NCI-H69 (cell line): ENCODE measurements at places on chromosomes 6 and 20.

- no peak for DNase-seq
Observed at GRCh38 chr6:117387454-117387974, 38.2 kb downstream of the ROS1 start.

- DNase-seq: no peak
Observed at GRCh38 chr6:111461860-111462259, 21.2 kb downstream of the REV3L start.

DNA sequence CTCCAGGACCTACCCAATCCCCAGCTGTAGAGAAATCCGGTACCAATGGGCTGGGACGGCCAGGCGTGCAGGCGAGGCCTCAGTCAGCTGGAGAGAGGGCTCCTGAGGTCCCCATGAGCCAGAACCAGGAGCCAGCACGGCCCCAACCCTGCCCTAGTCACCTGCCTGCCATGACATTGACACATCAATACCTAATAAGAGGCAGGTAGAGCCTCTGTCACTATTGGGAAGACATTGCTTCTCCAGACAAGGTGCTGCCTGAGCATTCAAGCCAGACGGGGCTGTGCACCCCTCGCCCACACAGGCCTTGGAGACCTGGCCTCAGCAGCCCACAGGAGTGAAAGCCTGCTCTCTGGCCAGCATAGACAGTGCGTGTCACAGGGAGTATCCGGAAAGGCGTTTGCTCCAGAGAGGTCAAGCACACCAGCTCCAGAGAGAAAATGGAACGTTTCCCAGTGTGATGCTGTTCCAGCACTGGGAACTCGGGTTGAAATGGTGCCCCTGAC lies 3.5 kb downstream of the DLL1 start:
- DNase-seq: no peak

- peak; percentile 35 for DNase-seq
Observed at GRCh38 chr6:912871-913835, 220.2 kb upstream of the EXOC2 start.

- DNase-seq: no peak
Observed at GRCh38 chr20:37917461-37917860, 14.5 kb downstream of the VSTM2L start.

GRCh38 chr20:34093895-34094294 lies 18.1 kb downstream of the EIF2S2 start:
- DNase-seq: no peak

- no peak for DNase-seq
Observed at GRCh38 chr6:11397622-11398450, 139.7 kb upstream of the TMEM170B start.

DNA sequence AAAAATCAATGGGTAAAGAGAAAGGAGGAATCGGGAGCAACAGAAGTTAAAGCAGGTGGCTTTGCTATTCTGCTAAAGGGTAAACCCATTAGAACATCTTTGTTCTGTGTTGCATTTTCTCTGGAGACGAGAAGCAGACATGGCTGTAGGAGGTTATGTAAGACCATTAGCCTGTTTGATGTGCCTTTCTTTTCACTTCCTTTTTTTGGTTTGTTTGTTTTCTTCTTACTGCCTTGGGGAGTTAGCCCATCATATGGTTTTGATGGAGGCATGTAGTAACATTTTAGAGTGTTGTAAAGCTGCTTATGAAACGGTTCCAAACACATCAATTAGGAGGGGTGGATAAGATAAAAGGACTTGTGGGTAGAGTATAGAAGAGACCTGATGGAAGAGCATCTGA lies 131.0 kb downstream of the DOK5 start:
- DNase-seq: no peak

- DNase-seq: no peak
Observed at GRCh38 chr6:37959061-37959460, 139.5 kb downstream of the ZFAND3 start.

GRCh38 chr20:46595933-46596332 lies 45.5 kb upstream of the OCSTAMP start:
- no peak for DNase-seq

- DNase-seq: no peak
Observed at GRCh38 chr6:145848541-145848940, 33.9 kb upstream of the FBXO30 start.

GRCh38 chr6:35042031-35042815 lies 98.9 kb downstream of the TCP11 start:
- peak; percentile 33 for DNase-seq

GRCh38 chr20:61396262-61396848 lies 144.3 kb downstream of the CDH4 start:
- DNase-seq: no peak

GRCh38 chr6:48147051-48147450 lies 36.1 kb upstream of the PTCHD4 start:
- no peak for DNase-seq

GRCh38 chr6:142867988-142868812 lies 76.8 kb downstream of the HIVEP2 start:
- DNase-seq: no peak

DNA sequence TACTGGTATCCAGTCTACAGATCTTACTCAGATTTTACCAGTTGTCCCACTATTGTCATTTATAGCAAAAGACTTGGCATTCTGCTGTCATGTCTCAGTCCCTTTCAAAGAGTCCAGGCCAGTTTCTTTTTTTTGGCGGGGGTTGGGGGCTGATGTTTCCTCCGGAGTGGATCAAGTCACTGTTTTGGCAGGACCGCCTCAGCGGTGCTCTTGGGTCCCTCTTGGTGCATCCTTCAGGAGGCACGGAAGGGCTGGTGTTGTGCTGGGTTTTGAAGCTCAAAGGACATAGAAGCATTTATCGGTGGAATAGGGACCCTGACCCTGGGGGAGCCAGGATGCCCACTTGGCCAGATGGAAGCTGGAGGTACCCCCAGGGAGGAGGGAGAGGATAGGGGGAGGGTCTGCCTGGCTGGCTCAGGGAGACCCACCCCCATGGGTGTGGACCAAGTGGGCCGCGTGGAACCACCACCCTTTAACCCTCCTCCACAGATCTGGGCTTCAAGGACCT lies 10.8 kb downstream of the RBCK1 start:
- DNase-seq: no peak

DNA sequence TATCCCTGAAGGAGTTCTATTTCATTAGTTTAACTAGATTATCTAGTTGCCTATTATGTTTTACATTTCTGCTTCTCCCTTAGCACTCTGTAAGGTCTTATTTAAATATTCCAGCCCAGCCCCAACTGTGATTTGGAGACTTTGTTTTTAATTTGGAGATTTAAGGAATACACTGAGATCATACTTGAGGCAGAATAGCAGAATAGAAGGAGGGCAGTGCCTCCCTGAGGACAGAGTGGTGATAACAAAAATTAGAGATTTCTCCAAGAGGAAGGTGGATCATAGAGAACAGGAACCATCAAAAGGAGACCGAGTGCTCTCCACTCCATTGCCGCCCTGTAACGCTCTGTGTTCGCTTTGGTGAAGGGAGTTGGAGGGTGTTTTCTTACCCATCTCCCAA lies 14.8 kb upstream of the CD164 start:
- DNase-seq: peak; percentile 19

DNA sequence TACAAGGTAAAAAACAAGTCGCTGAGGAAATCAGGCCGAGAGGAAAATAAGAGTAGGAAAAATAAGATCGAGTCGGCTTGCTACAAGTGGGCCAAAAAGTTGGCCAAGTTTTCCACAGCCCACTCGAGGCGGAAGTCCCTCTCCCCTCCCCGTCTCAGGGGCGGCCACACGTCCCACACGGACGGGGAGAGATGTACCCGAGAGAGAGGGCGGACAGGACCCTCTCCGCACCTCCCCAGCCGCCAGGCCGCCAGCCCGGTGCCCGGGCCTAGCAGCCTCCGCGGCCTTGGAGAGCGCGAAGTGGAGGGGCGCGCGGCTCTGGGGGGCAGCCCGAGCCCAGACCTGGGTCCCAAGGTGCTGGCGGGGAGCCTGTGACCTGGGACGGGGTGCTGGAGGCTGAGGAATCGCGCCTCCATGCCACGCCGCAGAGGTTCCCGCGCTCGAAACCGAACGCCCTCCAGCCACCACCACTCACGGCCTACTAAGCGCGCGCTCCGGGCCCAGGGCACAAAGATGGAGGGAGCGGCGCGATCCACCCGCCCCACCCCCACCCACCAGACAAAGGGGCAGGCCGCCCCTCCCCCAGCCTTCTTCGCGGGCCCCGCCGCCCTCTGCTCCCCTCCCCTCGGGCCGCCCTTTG lies 1.9 kb upstream of the HMGA1 start:
- no peak for DNase-seq

DNA sequence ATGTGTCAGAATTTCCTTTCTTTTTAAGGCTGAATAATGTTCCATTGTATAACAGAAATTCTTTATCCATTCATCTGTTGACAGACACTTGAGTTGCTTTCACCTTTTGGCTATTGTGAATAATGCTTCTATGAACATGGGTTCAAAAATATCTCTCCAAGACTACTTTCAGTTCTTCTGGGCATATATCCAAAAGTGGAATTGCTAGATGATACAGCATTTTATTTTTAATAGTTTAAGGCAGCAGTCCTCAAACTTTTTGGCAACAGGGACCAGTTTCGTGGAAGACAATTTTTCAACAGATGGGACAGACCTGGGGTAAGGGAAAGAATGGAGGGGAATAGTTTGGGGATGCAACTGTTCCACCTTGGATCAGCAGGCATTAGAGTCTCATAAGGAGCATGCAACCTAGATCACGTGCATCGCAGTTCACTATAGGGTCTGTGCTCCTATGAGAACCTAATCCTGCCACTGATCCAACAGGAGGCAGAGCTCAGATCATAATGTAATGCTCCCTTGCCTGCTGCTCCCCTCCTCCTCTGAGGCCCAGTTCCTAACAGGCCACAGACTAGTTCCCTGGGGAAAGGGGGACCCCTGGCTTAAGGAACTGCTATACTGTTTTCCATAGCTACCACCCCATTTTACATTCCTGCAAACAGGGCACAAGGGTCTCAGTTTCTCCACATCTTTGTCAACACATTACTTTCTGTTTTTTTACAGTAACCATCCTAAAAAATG lies 239.9 kb upstream of the RNF217 start:
- DNase-seq: no peak

DNA sequence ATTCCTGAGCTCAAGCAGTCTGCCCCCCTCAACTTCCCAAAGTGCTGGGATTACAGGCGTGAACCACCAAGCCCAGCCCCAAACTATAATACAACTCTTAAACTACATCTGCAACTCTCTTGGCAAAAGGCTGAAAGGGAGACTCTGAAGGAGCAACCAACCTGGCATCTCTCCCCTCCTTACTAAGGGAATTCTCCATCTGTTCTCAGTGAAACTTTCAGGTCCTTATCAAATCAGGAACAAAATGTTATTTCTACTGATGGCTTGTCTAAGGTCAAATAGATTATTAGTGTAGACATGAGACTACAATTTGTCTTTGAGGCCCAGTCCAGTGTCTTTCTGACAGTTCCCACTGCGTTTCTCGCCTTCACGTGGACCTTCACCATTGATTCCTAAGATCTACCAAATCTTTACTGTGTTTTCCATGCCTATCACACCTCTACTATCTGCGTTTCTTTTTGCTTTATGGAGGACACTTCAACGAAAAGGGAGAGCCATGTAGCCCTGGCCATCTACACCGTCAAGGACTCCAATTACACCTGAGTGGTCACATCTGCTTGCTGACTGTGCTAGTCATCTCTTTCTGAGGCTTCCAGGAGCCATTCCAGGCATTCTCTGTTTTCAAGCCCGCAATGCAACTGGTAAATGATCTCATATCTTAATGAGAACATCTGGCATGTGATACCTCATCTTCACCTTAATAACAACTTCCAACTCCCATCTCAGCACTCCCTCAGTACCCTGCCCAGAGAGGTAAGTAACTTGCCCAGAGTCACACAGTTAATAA lies 405.7 kb upstream of the CITED2 start:
- DNase-seq: peak; percentile 66

DNA sequence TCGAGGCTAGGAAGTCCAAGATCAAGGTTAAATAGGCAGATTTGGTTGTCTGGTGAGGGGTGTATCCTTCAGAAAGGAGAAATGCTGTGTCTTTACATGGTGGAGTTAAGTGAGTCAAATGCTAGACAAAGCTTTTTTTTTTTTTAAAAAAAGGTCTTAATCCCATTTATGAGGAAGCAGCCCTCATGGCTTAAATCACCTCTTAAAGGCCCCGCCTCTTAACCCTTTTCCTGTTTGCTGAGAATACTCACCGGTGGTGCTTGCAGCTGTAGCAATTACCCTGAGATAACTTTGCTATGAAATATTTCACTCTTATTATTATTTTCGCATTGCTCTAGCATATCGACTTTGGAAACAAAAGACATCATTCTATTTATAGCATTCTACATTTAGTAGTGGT lies 30.8 kb downstream of the FBXO30 start:
- no peak for DNase-seq

DNA sequence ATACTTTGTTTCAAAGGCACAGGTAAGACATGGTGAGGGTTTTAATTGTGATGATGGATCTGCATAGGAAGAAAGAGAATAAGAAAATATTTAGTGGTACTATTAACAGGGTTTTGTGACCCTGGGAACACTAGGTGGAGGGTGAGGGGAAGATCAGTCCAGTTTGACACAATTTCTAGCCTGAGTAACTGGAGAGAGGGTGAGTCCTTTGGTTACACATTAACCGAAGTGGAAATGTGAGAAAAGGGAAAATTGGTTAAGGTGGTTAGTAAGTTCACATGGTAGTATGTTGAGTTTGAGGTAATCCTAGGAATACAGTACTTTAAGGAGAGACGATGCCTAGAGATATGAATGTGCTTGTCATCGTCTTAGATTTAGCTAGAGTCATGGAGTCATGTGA lies 54.8 kb upstream of the POU3F2 start:
- DNase-seq: no peak

- no peak for DNase-seq
Observed at GRCh38 chr6:33613795-33614168, 7.3 kb upstream of the ITPR3 start.

DNA sequence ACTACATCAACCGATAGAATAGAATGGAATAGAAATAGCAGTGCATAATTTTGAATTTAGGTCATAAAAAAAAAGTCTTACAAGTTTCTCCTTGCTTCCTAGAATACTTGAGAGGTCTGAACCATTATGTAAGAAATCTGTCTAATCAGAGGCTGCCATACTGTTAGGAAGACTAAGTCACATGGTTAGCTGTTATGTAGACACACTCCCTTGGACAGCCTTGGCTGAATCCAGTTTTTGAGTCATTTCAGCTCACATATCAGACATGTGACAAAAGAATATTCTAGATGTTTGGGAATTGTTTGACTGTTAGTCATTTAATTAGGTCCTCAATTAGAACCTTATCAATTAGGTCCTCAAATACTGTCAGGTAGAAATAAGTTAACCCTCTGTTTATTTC lies 1601.4 kb downstream of the GRIK2 start:
- no peak for DNase-seq

DNA sequence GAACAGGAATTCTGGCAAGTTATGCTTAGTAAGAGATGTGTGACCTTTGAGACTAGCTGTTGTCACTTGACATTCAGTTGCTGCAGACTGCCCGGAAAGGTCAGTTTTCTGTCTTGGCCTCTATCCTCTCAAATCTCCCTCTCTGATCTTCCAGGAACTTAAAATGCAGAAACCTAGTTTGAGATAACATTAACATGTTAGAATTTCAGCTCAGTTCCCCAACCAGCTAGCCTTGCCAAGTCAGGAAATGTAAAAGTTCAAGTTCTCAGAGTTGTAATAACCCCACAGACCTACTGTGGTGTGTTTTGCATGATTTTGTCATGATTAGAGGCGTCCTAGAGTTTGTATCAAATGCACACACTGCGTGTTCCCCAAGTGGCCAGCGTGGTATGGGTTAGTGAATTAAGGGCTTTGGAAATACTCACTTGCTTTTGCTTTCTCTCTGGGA lies 46.6 kb downstream of the DUSP22 start:
- no peak for DNase-seq

GRCh38 chr20:433300-433975 lies 25.3 kb downstream of the RBCK1 start:
- DNase-seq: no peak
